CD4-positive, alpha-beta T cell treated with Interleukin-1 beta for 1 hour (primary cell): ENCODE measurements at places on chromosomes 1 and 21.
A peak's percentile ranks its signal among the peaks of the same experiment; 100 is the strongest.

DNA sequence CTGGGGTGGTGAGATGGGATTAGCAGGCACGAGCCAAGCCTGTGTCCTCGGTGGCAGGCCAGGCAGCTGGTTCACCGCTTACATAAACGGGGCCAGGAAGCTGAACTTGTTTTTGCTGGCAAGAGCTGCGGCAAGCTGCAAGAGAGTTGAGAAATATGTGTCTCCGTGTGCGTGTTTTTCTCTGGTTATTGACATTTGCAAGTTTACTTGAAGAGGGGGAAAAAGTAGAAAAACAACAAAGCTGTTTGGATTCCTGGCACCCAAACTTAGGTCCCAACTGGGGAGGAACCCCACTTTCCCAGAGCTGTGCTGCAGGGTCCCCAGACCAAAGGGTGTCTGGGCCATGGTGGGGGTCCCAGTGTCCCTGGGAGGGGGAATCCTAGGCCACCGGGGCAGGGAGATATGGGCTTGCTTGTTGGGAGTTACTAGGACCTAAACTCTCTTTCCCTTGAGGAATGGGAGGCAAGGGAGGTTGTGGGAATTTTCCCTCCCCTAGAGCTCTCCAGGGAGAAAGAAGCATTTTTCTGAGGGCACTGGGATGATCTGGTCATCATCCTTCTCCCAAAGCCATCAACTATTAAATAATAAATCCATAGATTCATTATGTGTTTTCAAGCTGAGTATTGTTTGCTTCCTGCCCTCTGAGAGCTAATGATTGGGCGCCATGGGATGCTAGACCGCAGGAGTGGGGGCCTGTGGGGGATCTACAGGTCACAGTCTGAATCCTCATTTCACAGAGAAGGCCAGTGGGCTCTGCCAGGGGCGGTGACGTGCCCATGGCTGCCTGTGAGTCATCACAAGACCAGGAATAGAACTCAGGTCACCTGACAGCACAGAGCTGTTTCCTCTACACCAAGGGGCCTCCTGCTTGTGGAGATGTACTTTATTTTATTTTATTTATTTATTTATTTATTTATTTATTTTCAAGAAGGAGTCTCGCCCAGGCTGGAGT lies 14.8 kb downstream of the IL6R start:
- peak; percentile 78 for DNase-seq

DNA sequence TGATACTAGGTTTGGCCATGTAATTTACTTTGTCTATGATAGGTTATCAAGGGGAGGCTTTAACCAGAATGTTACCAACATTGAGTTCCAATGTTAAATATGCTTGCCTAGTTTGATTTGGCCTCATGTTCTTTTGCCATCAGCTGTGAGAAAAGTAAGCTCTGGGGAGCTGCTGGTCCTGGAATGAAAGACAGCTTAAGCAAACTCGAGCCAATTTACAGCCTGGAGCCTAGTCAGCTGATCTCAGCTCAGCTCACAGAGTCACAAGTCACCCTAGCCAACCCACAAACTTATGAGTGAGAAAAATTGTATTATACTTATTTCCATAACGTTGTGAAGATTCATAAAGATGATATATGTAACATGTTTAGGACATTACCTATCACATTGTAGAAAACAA lies 426.7 kb downstream of the RWDD3 start:
- no peak for DNase-seq

- no peak for DNase-seq
These were observed 170.2 kb upstream of the NFIA start for GRCh38 chr1:60911966-60912697.

- DNase-seq: no peak
These were observed 75.9 kb downstream of the CCDC18 start for GRCh38 chr1:93256433-93256832.

DNA sequence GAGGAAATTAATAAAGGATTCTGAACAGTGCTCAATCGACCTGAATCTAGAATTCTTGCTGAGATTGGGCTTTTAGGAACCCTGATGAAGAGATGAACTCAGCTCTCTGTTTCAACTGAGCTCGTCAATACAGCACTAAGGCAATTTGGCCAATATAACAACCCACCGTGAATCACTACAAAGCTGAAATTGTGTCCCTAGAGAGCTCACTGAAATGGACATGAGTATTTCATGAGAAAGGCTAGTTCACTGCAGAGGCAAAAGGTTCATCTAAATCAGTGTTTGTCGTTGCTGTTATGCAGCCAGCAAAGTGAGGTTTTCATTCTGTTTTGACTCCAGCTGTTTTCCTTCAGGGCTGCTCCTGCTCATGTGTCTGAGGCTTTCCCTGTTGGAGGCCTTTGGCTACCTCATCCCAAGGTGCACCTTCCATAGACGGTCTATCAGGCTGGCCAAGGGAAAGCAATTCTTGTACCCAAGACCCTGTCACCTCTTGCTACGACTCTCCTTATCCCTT lies 83.5 kb downstream of the URB2 start:
- DNase-seq: no peak

- no peak for DNase-seq
These were observed 38.5 kb downstream of the AGPAT3 start for GRCh38 chr21:43903451-43904091.

DNA sequence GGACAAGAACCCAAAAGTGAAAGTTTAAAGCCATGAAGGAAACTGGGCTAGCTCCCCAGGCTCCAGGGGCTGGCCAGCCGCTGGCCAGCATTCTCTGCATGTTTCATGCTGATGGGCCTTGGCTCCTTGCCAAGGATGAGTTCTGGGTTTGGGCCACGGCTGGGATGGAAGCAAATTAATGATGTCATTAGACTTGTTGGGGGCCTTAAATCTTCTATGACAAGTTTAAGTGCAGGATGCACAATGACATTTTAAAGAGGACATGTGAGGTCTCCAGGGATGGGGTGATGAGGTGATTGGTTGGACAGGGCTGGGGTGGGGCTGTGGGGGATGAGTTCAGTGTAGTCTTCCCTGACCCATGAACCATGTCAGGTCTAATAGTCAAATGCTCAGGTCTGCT lies 199.6 kb downstream of the TRABD2B start:
- no peak for DNase-seq

GRCh38 chr1:47650205-47650604 lies 212.4 kb downstream of the FOXD2 start:
- no peak for DNase-seq

- no peak for DNase-seq
These were observed 18.7 kb downstream of the TRMT1L start for GRCh38 chr1:185137896-185138545.

- DNase-seq: no peak
These were observed 10.6 kb upstream of the KCND3 start for GRCh38 chr1:112000048-112000447.

DNA sequence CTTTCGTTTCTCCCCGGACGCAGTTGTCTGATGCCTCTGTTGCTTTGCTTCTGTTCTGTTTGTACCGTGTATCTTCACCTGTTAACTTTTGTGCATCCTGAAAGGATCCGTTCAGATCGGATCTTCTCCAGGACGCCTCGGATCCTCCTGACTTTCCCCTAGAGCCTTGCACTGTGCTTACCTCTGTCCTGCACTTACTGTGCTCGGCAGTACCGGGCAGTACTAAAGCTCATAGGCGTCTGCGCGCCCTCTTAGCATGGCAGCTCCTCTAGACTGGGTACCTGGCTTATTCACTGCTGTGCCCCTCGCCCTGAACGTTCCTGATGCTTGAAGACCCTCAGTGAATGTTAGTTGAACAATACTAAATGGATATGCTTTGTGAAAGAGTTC lies 934 bp downstream of the SCP2 start:
- DNase-seq: no peak

GRCh38 chr1:28905921-28906666 lies 8.3 kb upstream of the EPB41 start:
- DNase-seq: no peak

DNA sequence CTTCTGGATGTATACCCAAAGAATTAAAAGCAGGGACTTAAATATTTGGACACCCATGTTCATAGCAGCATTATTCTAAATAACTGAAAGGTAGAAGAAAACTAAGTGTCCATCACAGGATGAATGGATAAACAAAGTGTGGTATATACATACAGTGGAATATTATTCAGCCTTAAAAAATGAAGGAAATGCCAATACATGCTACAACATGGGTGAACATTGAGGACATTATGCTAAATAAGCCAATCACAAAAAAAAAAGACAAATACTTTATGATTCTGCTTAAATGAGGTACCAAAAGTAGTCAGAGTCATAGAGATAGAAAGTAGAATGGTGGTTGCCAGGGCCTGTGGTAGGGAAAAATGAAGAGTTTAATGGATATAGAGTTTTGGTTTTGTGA lies 14.1 kb downstream of the EEIG2 start:
- DNase-seq: no peak
